Sigmoid colon (tissue), 7 donors: ENCODE measurements at places on chromosomes 4 and X.

GRCh38 chrX:151227627-151228026 is 51.2 kb downstream of the GPR50 start:
- no peaks in the 10 kb centered on the region for H3K4me1 ChIP-seq
- H3K27me3 ChIP-seq, result peaks cover 3% of the 10 kb centered on the region
- no peaks in the 10 kb centered on the region for H3K36me3 ChIP-seq
- H3K27ac ChIP-seq, result no peak overlapping the region

- no peak overlapping the region for H3K4me3 ChIP-seq
- H3K27ac ChIP-seq, result no peak overlapping the region
- H3K4me1 ChIP-seq, result no peaks in the 10 kb centered on the region
Observed at GRCh38 chr4:31918891-31919290, 1198.7 kb downstream of the PCDH7 start.

GRCh38 chr4:112966701-112967488 is 82.6 kb upstream of the ANK2 start:
- H3K4me1 ChIP-seq, result no peaks in the 10 kb centered on the region
- H3K27me3 ChIP-seq, result no peaks in the 10 kb centered on the region

DNA sequence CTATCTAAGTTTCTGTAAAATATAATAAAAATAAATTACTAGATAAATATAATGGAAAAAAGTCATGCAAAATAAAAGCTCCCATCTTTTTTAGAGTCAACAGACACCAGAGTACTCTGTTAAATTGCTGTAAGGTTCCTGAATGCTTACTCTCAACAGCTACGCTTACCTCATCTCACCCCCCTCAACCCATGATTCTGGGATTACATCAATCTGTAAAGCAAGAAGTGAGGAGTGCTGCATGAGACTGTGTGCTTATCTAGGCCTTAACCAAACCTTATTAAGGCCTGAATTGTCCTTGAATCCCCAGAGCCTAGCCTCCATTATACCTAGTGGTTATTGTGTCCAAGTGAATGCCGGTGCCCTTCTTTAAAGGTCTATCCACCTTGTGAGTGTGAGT is 735.8 kb downstream of the RPA4 start:
- H3K36me3 ChIP-seq, result no peaks in the 10 kb centered on the region
- no peak overlapping the region for H3K27ac ChIP-seq
- H3K27me3 ChIP-seq, result no peaks in the 10 kb centered on the region
- H3K4me1 ChIP-seq, result no peaks in the 10 kb centered on the region
